ENCODE measurements at places on chromosomes 6 and 20. TPM values are rescaled to one million over a fixed set of nuclear protein-coding genes. Genes with fewer than 3 reads are reported as not detected.
A peak's percentile ranks its signal among the peaks of the same experiment; 100 is the strongest.

- DNase-seq: no peak
These were observed 307.4 kb downstream of the EYA4 start for GRCh38 chr6:133548423-133549159.

DNA sequence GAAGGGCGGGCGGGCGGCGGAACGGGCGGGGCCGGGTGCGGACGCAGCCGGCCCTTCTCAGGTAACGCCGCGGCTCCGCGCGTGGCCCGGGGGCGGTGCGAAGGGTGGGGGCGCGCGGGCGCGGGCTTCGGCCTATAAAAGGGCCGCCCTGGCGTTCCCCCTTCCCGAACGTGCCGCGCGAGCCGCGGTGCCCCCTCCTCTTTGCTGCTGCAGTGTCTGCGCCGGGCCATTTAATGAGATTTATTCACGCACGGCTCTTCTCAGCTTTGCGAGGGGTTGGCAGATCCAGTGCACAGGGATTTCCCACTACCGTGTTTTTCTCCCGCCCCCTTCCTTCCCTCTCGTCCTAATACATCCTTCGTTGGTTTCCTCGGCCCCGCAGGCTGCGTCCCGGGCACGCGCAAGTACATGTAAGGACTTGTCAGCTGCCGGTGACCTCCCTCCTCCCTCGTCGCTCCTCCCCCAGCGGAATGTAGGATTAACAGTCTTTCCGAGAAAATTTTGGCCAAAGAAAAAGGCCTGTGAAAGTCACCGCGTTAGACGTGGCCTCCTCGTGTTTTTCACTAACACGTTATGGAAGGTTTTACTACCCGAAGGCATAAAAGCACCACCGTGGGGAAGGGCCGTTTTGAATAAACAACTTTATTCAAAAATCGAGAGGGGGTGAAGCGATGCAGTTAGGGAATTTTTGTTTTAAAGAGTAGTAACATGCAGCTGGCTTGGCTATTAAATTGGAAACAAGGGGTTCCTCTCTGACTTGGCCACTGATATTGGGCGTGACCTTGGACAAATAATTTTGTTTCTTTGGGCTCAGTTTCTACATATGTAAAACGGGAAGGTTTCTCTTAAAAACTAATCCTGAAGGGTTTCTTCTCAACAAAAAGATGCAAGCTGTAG is 966 bp upstream of the REV3L start:
- peak; percentile 98 for DNase-seq

- no peak for DNase-seq
These were observed 658.4 kb downstream of the PHF3 start for GRCh38 chr6:64294034-64294433.

DNA sequence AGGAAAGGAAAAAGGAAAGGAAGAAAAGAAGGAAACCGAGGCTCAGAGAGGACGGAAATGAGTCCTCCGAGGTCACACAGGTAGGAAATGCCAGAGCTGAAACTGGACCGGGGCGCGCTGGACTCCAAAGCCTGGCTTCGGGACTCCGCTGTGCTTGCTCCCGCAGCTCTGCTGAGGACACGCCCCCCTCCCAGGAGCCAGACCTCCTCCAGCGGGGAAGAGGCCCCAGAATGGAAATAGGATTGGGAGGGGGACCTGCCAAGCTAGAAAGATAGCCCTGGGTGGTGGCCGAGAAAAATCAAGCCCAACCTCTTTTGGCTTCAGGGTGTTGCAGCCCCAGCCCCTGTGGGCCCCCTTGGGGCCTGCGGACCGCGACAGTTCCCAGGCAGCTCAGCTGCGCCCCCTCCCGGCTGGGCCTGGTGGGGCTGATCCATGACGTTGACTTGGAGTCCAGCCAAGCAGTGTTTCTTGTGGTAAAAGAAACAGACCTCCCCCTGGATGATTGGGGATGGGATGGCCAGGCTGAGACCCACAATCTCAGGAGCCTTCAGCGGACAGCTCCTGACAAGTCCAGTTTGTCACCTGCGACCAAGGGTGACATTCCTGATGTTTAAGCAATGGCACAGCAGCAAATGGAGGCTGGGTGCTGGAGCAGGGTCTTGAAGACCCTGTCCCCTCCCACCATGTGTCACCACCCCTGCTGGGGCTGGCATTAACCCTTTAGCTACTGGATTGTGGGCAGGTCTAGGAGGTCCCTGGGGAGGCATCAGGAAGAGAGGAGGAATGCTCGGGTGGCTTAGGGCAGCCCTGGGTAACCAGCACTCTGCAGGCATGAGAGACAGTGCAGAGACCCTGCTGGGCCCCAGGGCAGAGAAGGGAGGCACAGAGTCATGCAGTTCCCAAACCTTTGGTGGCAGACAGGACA is 55.4 kb downstream of the RIPOR3 start:
- DNase-seq: peak; percentile 75

CD109 gene
- total RNA-seq: 3.3 TPM

DNA sequence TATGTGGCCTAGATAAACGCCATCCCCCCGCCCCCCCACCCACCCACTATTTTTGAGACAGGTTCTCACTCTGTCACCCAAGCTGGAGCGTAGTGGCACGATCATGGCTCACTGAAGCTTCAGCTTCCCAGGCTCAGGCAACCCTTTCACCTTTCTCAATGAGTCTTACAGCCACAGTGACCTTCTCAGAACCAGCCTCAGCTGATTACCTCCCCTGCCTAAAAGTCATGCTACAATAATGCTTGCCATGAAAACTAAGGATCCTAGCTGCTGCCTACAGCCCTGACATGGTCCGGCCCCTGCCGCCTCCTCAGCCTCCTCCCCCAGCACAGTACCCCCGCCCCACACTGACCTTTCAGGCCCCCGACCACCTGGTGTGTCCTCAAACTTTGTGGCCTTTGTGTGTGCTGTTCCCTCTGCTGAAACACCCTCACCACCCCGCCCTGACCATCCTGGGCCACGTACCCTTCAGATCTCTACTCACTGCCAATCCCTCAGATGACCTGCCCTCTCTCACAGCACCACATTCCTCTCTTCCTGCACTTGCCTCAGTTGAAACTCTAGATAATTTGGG is 31.3 kb downstream of the PNPLA1 start:
- DNase-seq: no peak

DNA sequence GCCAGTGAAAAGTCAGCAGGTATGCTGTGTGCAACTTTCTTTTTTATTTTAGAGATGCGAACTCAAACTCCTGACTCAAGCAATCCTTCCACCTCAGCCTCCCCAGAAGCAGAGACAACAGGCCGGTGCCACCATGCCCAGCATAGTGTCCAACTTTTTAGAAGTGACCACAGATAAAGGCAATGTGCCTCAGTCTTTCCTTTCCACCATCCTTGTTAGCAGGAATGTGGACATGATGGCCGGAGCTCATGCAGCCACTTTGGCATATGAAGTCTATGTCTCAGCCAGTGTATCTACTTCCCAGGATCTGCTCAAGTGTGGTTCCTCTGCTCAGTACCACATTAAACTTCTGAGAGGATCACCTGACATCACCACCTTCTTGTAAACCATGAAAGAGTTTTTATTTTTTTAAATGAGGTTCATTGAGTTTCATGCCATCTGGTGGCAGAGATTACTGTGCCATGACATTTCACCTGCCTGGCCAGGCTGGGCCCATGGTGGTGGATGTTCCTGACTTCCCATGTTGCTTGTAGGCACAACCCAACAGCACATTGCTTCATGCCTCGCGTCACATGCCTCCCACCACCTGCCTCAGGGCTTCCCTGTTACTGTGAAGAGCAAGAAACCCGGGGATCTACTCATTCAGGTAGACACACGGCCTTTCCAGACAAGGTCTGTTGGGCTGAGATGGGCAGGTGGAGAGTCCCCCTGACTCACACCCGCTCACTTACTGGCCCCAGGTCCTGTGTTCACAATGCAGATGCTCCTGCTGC is 216.5 kb downstream of the LY86 start:
- DNase-seq: peak; percentile 46

DNA sequence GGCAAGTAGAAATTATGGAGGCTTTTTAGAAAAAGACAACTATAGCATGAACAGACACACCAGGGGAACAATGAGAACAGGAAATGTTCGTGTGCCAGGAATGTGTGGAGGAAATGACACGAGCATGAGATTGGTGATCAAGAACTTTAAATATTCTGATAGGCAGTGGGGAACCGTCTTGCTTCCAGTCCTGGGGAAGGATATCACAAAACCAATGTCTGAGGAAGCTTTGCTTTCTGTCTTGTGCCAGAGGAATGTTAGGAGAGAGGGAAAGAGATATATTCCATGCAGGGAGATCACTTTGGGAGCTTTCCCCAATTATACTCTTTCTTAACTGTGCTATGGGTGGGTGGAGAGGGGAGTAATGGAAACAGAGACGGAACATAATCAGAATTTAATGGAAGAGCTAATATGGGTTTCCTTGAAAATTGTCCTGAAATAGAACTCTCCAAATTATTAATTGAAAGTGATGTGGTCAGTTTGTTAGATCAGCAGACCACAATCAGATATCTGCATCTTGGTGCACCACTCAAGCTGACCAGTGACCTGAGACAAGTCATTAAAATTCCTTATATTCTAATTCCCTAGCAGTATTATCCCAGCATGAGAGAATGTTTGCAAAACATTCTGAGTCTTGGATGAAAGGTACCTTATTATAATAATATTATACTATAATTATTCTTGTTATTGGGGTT is 178.2 kb downstream of the SOX4 start:
- DNase-seq: no peak

DNA sequence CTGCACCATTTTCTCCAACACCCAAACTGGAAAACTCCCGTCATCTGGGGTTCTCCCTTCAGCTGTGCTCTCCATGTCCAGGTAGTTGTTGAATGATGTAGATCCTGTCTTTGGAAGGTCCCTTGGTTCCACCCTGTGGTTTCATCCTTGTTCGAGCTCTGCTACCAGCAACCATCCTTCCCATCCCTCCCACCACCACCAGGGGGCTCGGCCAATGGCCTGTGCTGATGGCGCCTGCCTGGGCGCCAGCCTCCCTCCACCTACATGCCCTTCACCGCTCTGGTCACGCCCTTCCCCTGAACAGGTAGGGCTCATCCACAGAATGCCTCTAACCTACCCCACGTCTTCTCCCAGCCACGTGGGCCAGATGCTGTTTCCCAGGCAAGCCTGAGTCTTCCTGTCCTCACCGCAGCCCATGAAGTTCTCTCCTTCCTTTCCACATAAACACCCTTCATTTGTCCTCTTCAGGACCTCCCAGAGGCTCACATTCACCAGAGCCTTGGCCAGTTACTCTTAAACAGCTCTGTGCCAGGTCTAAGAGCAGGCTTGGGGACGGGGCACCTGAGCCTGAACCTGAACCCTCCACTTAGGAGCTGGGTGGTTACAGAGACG is 75.1 kb upstream of the DUSP22 start:
- DNase-seq: no peak

DNA sequence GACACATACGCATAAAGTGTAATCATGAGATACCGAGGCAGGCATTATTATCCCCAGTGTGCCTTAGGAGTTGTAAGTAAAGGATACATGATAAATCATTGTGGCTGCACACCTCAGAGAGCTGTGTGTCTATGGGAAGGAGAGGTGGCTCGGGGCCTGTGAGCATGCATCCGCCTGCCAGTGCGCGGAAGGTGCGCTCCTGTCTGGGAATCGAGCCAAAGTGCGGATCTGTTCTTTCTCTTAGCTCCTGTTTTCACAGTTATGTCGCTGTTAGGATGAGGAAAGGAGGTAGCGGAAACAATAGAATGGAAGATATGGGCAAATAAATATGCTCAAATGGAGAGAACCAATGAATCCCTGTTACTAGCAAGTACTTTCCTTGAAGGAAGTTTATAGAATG is 98.0 kb downstream of the ANKRD6 start:
- no peak for DNase-seq

GRCh38 chr20:21944227-21944626 is 238.8 kb downstream of the PAX1 start:
- DNase-seq: no peak

TMEM74B gene
- 0.69 TPM for total RNA-seq

RAB22A gene
- 24.0 TPM for total RNA-seq

SRSF3 gene
- 28.9 TPM for total RNA-seq

RAB23 gene
- total RNA-seq: 8.4 TPM

- no peak for DNase-seq
These were observed 18.6 kb downstream of the MTG2 start for GRCh38 chr20:62201173-62202082.

- DNase-seq: no peak
These were observed 2.6 kb upstream of the TFAP2C start for GRCh38 chr20:56626367-56627121.

- no peak for DNase-seq
These were observed 1.9 kb downstream of the CITED2 start for GRCh38 chr6:139372326-139373153.

NMBR gene
- not detected for total RNA-seq

- DNase-seq: no peak
These were observed 52.2 kb downstream of the TOP1 start for GRCh38 chr20:41080866-41081265.

- DNase-seq: no peak
These were observed 58.2 kb downstream of the IRF4 start for GRCh38 chr6:449486-450419.

GRCh38 chr6:15596186-15596896 is 66.5 kb downstream of the DTNBP1 start:
- DNase-seq: no peak

NOX3 gene
- total RNA-seq: not detected

FLRT3 gene
- 0.43 TPM for total RNA-seq

ADGRB3 gene
- total RNA-seq: 1.4 TPM

DNA sequence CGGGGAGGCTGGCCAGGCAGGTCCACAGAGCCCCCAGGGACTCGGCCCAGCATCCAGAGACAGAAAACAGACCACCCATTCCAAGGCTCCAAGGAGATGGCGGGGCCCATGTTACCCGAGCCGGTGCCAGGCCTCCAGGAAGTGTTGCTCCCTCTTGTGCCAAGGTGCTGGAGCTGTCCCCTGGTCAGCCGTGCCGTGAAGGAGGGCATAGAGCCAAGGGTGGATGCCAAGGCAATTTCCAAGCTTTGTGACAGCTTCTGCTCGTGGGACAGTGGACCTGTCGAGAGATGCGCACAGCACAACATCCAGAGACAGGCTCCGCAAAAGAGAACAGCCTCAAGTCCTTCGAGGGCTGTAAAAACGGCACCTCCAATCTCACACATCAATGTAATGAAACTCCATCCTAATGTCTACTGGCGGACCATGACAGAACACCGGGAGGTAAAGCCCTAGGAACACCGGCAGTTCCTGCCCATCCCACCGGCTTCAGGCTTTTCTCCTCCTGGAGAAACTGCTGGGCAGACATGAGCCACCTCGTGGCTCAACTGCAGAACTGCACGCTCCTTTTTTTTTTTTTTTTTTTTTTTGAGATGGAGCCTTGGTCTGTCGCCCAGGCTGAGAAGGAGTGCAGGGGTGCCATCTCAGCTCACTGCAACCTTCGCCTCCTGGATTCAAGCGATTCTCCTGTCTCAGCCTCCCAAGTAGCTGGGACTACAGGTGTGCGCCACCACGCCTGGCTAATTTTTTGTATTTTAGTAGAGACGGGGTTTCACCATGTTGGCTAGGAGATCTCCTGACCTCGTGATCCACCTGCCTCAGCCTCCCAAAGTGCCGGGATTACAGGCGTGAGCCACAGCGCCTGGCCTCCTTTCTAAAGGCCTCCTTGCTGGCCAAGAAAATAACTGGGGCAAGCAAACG is 30.9 kb upstream of the AVP start:
- DNase-seq: peak; percentile 67

All from adrenal gland (tissue), 19 donors.